ENCODE measurements at places on chromosomes 12 and 14. TPM values are rescaled to one million over a fixed set of nuclear protein-coding genes. Genes with fewer than 3 reads are reported as not detected.

- DNase-seq = no peak
Measured at GRCh38 chr14:58060077-58060476, 91.9 kb downstream of the ARMH4 start.

The SYT1 gene
- not detected for total RNA-seq

GRCh38 chr12:117377758-117378157 lies 16.3 kb upstream of the NOS1 start:
- no peak for DNase-seq

DNA sequence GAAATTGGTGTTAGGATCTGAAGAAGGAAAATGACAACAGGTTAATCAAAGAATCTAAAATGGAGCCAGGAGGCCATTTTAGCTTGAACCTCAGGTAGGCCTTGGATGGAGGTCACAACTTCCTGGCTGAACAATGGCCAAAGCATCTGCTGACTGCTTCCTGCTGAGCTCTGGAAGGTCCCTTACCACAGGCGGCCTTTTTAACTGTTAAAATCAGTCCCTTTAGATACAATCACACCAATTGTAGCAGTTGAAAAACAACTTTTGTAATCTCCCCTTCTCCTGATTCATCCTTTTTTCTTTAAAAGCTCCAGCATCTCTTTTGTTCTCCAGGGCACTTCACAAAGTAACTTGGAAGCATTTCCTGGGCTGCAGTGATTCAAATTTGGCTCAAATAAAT lies 388.8 kb downstream of the PDZRN4 start:
- DNase-seq = no peak

DNA sequence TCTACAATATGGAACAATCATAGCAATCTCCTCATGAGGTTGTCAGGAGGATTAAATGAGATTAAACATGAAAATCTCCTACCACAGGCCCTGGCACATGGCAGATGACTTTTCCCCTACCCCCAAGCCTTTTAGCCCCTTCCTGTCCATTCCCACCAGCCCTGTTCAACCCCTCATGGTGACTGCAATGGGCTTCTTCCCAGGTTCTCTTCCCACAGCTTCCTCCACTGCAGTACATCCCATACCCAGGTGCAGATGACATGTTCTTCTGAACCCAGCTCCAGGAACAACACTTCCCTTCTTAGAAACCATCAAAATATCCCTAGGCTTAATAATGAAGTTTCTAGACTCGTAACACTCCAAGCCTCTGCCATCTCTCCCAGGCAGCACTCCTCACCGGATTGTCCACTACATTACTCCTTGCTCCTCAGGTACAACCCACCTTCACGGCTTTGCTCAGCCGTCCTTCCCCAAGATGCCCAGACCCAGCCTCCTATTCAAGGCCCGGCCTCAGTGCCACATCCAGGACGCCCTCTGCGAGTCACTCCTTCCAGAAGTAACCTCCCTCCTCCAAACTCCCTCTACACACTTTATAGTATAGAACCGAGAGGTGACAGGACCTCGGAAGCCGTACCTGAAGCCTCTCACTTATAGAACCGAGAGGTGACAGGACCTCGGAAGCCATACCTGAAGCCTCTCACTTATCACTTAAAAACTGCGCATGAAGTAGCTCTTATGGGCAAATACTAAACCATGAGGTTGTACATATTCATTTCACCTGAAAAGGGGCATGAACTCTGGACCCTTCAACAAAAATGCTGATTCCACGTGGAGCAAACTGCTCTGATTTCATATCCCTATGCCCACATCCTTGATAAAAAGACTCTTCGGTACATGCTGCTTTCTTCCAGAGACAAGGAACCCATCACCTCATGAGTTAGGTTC lies 1.5 kb downstream of the CRACR2A start:
- peak; percentile 20 for DNase-seq

The CD27 gene
- total RNA-seq = 43.4 TPM

- no peak for DNase-seq
Measured at GRCh38 chr12:22283508-22283907, 51.0 kb downstream of the ST8SIA1 start.
